T-cell (primary cell): ENCODE measurements at places on chromosomes 2 and 18.
A peak's percentile ranks its signal among the peaks of the same experiment; 100 is the strongest.

GRCh38 chr2:21198637-21199036 is 74.9 kb downstream of the TDRD15 start:
- no peak for DNase-seq

DNA sequence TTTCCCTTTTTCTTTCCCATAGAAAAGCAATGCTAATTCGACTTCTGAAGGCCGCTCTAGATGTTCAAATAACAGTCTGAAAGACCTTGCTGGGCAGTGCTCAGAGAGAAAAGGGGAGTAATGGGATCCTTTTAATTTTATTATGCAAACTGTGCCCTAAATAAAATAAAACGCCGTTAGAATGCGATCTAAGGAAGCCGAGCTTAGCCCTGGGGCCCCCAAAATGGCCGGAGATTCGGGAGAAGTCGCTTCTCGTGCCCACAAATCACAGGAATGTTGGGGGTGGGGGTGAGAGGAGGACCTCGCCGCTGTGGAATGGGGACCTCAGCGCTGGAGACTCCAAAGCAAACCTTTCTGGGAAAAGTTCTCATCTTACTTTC is 8.4 kb upstream of the POU3F3 start:
- DNase-seq: no peak

DNA sequence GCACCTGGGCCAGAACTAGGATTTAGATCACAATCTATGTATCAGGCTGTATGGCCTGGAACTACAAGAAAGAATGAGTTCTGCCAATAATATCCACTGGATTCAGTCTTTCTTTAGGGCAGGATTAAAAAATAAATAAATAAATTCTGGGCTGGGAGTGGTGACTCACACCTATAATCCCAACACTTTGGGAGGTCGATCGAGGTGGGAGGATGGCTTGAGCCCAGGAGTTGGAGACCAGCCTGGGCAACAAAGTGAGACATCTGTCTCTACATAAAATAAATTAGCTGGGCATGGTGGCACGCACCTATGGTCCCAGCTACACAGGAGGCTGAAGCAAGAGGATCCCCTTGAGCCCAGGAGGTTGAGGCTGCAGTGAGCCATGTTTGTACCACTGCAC is 8.1 kb downstream of the AMMECR1L start:
- DNase-seq: no peak

DNA sequence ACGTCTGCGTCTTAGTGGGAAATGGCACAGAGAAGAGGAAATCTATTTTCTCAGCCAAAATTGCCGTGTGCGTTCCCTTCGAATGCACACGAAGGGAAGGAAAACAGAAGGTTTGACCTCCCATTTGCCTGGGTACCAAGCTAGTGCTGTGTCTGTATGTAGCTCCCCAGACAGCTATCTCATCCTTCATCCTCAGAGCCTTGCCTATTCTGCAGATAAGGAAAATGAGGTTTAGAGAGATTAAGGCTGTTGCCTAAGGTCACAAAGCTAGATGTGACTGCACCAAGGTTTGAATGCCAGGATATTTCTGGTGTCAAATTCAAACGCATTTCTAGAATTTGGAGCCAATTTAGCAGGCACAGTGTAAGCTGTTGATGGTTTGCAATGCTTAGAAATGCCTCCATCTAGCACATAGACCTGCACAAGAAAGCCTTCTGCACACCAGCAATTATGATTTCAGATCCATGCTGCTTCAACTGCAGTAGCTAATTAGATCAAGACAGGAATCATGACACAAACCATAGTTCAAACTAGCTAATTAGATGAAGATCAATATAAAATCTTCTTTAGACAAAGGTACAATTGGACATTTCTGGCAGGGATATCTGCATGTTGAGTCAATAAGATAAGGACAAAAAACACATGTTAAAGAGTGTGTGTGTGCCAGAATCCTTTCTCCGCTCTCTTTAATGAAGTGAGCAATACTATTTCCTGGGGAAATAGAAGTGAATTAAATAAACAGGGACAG is 115.1 kb downstream of the CMPK2 start:
- DNase-seq: no peak

GRCh38 chr2:113131352-113132185 is 4.2 kb downstream of the IL1RN start:
- no peak for DNase-seq

- DNase-seq: no peak
Measured at GRCh38 chr2:77521548-77521891, 656 bp downstream of the LRRTM4 start.

DNA sequence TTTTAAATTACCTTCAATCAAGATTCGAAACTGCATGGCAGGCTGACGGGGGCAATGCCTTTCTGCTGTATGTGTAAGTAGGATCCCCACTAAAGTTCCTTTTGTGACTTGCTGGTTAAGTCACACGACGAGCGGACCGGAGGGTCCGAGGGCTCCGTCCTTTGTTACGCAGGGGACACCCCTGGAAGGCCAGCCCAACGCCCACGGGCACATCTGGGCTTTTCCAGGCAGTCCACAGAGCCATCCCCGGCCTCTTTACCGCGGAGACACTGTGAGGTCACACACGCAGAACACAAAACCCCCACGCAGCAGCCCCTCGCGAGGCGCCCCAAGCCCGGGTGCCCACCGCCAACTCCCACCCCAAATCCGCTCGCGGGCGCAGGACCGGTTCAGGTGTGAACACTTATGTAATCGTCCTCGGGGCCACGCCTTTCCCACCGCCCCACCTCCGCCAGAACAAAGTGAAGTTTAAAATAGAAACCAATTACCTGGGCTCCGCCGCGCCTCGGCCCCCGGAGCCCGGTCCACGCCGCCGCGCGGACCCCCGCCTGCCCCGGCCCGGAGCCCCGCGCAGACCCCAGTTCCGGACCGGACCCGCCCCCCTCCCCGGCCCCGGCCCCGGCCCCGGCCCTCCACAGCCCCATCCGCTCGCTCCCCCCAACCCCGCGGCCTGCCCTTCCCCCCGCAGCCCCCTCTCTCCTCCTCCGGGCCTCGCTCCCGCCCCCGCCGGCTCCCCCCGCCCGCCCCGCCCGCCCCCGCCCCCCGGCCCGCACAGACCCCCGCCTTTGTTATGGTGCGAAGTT is 4.2 kb downstream of the ZNF516 start:
- DNase-seq: peak; percentile 73

DNA sequence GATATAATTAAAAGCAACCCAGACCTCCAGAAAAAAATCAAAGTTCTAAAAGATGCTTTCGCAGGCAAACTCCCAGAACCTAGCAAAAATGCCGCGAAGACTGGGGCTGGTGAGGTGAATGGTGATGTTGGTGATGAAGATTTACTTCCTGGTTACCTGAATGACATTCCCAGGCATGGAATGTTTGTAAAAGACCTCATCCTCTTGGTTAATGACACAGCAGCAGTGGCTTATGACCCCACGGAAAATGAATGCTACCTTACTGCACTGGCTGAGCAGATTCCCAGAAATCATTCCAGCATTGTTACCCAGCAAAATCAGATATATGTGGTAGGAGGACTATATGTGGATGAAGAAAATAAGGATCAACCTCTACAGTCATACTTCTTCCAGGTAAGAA is 994 bp downstream of the KLHL41 start:
- DNase-seq: no peak

DNA sequence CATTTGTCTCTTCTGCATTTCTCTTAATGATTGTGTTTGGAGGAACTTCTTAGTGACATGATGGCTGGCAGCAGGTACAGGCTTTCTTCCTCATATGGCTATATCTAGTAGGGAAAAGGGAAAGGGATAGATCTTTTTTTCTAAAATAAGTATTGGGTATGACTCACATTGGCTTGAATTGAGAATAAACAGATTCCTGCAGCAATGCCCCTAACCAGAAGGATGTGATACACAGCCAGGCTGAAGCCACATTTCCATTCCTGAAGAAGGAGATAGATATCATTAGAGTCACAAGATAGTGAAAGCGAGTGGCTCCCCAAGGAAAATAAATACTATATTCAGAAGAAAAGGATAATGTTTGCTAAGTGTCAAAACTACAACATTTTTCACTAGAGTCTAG is 61.1 kb downstream of the VWC2L start:
- DNase-seq: no peak

GRCh38 chr2:138724327-138724726 is 55.9 kb downstream of the NXPH2 start:
- no peak for DNase-seq

DNA sequence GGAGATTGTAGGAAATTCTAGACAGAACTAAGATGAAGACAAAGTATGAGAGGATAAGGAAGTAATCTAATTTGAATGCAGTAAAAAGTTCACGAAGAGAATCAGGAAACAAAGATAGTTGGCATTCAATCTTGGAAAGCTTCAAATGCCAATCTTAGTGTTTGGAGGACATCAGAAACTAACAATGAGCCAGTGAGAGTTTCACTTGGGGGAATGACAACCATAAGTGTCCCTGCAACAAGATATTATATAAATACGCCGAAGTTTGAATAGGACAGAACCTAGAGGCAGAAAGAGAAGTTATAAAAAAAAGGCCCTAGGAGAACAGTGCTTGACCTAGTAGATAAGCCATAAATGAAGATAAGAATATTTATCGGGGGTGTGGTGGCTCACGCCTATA is 11.1 kb downstream of the SNRPG start:
- DNase-seq: no peak

DNA sequence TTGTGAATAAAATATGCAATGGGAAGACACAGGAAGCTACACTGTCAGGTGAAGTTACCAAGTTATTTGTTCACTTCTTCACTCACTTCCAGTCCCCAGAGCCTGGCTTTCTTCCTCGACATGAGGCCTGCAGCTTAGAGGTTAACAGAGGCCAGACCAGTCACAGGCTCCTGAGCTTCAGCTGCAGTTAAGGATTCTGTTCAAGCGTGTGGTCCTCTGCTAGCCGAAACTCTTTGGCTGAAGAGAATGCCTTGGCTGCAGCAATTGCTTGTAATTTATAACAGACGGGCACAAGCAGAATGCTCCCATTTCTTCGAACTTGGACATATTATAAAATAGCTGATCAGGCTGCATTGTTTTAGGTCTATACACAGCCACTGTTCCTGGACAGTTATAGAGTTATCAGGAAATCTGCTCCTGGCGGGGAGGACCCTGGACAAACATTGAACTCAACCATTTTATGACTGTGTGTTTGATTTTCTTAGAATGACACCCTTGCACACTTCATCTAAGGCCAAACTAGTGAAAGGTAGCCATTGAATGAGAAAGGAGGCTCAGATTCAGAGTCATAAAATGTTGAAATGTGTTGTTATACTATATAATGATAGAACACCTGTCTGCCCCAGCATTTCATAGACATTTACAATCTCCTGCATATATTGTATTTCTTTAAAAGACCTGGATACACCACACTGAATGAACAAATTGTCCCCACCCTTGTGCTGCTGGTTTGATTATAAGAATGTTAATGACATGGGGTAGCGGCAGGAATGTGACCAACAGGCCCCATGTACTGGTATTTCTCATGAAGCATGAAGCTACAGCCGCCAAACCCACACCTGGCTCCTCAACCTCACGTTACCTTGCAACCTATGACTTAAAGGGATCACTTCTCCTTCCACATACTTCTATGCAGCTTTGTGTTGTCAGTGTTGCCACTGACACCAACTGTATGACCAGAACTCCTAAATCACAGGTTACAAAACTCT is 153.6 kb downstream of the TDRD15 start:
- DNase-seq: no peak

DNA sequence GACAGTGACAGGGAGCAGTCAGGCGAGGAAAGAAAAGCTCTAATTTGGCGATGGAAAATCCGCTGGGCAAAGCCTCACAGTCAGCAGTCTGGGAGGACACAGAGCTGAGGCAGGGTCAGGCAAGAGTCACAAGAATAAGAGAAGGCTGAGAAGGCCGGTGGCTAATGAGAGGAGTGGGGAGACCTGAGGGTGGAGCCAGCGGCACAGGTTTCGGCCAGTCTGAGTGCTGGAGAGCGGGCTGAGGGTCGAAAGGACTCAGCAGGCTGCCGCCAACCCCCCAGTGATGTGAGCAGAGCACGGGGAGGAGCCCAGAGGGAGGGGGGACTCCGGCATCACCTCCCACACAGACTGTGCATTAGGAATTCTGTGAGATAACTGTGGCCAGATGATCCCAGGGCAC is 500.6 kb upstream of the MYT1L start:
- no peak for DNase-seq

DNA sequence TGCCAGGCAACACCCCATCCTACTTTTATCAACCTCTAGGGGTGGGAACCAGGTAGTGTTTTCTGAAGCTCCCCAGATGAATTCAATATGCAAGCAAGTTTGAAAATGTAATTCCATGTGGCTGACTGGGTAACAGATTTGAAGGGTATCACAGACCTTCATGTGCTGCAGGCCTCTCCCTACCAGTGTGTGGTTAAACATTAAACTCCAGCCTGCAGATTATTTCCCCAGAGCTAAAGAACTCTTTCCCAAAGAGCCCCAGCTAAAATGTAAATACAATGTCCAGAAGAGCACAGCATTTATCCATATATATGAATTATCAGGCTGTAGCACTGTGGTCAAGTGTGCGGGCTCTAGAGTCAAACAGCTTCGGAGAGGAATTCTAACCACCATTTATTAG is 134.1 kb downstream of the MYO5B start:
- no peak for DNase-seq
